Activated naive CD8-positive, alpha-beta T cell treated with anti-CD3 and anti-CD28 coated beads for 36 hours (primary cell): ENCODE measurements at places on chromosomes 2 and 18. TPM values are rescaled to one million over a fixed set of nuclear protein-coding genes. Genes with fewer than 3 reads are reported as not detected.

Gene CDK5R2
- not detected for total RNA-seq

Gene RPRM
- total RNA-seq = 0.14 TPM

Gene EFEMP1
- not detected for total RNA-seq

Gene MGAT4A
- total RNA-seq = 45.1 TPM

Gene CHRNG
- not detected for total RNA-seq

Gene ANKRD30B
- total RNA-seq = not detected

Gene ZNF385B
- not detected for total RNA-seq
